ENCODE measurements at places on chromosomes 4 and X. TPM values are rescaled to one million over a fixed set of nuclear protein-coding genes. Genes with fewer than 3 reads are reported as not detected.
A peak's percentile ranks its signal among the peaks of the same experiment; 100 is the strongest.

DNA sequence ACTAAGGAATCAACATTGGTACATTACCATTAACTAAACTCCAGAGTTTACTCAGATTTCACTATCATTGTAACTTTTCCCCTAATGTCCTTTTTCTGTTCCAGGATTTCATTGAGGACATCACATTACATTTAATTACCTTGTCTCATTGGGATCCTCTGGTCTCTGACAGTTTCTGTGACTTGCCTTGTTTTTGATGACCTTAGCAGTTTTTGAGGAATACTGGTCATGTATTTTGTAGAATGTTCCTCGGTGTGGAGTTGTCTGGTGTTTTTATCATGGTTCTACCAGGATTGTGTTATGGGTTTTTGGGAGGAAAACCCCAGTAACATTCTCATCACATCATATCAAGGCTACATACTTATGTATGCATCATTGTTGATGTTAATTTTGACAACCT, 95.6 kb upstream of the TBC1D9 start:
- no peak overlapping the region for H3K4me3 ChIP-seq
- H3K27ac ChIP-seq: no peak overlapping the region
- H3K4me1 ChIP-seq: no peaks in the 10 kb centered on the region
- H3K27me3 ChIP-seq: no peaks in the 10 kb centered on the region
- no peak for DNase-seq

- H3K4me3 ChIP-seq: no peak overlapping the region
- no peaks in the 10 kb centered on the region for H3K4me1 ChIP-seq
- no peak overlapping the region for H3K27ac ChIP-seq
- no peaks in the 10 kb centered on the region for H3K36me3 ChIP-seq
- no peak for DNase-seq
Observed at GRCh38 chr4:10200869-10201268, 84.3 kb upstream of the WDR1 start.

DNA sequence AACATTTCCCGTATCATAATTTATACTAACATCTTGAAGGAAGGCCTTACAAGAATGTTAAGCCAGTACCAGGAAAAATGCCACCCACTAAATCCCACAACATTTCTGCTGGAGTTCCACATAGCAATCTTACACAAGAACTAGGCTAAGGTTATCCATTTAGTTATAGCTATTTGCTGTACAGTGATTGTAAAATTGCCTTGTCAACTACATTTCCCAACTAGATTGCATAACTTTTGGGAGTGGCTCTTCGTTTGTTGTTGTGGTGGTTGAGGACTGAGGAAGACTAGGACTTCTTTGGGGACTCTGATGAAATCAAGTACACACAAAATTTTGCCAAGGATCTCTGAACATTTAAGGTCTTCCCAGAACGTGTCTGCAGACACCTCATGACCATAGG, 8.0 kb downstream of the IBSP start:
- no peak overlapping the region for H3K27ac ChIP-seq
- no peaks in the 10 kb centered on the region for H3K36me3 ChIP-seq
- no peaks in the 10 kb centered on the region for H3K27me3 ChIP-seq
- no peak overlapping the region for H3K4me3 ChIP-seq

Gene SH2D1A
- 1.4 TPM for total RNA-seq

Gene SPATA18
- total RNA-seq: 8.0 TPM

DNA sequence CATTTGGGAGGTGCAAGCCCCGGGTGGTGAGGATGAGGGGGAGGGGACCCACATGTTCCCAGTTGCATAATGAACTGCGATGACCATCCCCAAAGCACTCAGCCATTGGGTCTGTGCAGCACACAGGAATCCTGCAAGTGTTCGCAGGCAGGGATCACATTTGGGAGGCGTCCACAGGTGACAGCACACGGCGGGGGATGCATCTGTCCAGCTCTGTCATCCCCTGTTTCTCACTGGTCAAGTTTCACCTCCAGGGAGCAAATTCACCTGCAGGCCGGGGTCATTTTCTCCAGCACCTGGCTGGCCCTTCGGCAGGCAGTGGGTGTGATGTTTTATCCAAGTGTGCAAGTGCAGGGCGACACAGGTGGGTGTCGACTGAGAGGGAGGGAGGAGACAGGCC, 33.3 kb upstream of the SORCS2 start:
- H3K27ac ChIP-seq: no peak overlapping the region
- H3K36me3 ChIP-seq: no peaks in the 10 kb centered on the region
- peaks cover 12% of the 10 kb centered on the region for H3K4me1 ChIP-seq

DNA sequence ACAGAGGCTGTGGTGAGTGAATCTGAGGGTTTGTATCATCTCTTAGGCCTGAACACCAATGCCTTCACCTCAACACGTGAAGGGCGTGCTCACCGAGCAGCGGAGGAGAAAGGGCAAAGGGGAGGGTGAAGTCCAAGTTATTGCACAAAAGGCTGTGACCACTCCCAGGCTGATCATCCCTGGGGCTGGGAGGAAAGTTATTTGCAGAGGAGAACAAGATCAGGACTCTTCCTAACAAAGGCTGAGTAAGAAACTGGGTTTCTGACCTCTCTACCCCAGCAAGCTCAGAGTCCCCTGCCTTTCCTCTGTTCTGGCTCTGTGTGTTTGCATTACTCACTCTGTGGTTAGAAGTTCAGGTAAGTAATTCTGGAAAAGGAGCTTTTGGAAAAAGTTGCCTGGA, 366.3 kb upstream of the CXorf51A start:
- no peaks in the 10 kb centered on the region for H3K4me1 ChIP-seq
- H3K27me3 ChIP-seq: no peaks in the 10 kb centered on the region
- H3K27ac ChIP-seq: no peak overlapping the region
- no peak overlapping the region for H3K4me3 ChIP-seq

- H3K36me3 ChIP-seq: no peaks in the 10 kb centered on the region
- no peaks in the 10 kb centered on the region for H3K27me3 ChIP-seq
- no peaks in the 10 kb centered on the region for H3K4me1 ChIP-seq
- H3K4me3 ChIP-seq: no peak overlapping the region
Observed at GRCh38 chrX:68115371-68115770, 317.9 kb downstream of the OPHN1 start.

GRCh38 chr4:109816082-109816442, 500 bp downstream of the GAR1 start:
- no peaks in the 10 kb centered on the region for H3K36me3 ChIP-seq
- no peaks in the 10 kb centered on the region for H3K27me3 ChIP-seq
- no peak for DNase-seq
- peaks cover 18% of the 10 kb centered on the region for H3K4me1 ChIP-seq
- H3K27ac ChIP-seq: peak overlapping the region; percentile 84

Gene MAP7D2
- not detected for total RNA-seq

GRCh38 chrX:44267116-44267515, 76.4 kb downstream of the EFHC2 start:
- no peak overlapping the region for H3K27ac ChIP-seq
- H3K36me3 ChIP-seq: no peaks in the 10 kb centered on the region
- no peaks in the 10 kb centered on the region for H3K27me3 ChIP-seq
- H3K4me3 ChIP-seq: no peak overlapping the region
